ENCODE measurements at places on chromosomes 5 and 9.

GRCh38 chr5:122390154-122390553 is 78.1 kb downstream of the SNCAIP start:
- DNase-seq: no peak

GRCh38 chr9:137446851-137447471 is 5.8 kb upstream of the ENTPD8 start:
- DNase-seq: no peak

DNA sequence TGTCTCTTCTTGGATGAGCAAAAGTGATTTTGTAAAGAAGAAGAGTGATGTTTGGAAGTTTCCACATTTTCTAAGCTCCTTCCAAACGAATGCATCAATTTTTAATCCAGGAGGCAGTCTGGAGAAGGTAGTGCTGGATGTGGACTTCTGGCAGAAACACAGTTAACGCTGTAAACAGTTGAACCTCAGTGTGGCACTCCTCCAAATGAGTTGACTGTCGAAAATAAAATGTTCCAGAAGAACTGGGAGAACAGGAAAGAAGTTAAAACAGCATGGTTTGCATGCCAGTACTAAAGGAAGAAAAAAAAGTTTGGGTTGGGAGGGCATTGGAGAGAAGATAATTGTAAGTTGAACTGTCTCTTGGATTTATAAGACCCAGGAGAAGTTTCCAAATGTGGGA is 6.5 kb downstream of the ZNF462 start:
- no peak for DNase-seq

DNA sequence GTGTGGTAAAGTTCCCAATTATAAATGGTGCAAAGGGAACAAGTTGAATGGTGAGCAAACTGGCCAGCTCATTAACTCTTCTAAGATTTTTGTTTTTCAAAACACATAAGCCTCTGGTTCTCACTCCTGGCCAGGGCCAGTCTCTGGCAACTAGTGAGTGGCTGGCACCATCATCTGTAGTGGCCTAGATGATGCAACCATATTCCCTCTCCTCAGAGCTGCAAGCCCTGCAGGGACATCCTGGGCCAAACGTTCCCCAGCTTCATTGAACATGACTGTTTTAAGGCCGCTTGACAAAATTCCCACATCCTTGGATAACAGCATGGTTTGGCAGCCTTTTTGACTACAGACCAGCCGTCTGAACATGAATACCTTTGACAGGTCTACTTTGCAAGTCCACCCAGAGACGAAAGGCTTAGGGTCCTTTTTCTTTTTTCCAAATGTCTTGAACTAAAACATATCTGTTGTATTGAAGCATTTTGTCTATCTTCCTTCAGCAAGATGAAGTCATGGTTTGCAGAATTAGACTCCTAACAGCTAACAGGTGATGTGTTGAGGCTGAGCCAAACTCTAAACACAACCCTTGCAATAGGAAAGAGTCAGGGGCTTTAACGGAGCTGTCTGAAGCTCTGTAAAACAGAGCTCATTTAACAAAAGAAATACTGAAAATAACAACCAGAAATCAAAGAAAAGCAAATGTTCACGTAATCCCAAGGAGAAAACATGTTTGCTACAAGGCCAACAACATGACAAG is 23.8 kb downstream of the MACROH2A1 start:
- DNase-seq: no peak

GRCh38 chr5:92635001-92635461 is 946.0 kb downstream of the NR2F1-AS1 start:
- DNase-seq: no peak

DNA sequence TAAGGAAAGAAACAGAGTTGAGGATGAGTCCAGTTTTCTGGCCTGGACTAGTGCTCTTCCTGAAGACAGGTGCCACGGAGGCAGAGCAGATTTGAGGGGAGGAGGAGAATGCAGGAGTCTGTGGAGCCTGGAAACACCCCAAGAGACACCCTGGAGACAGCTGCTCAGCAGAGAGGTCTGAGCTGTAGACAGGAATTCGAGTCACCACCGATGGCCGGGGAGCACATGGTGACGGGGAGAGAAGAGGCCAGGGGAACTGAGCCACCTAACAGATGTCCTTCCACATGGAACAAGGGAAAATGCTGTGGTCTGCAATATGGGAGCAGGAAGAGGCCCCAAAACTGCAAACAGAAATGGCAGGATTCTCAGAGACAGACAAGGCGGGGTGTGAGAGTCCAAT is 22.9 kb downstream of the CPLX2 start:
- DNase-seq: no peak

GRCh38 chr5:32022638-32023037 is 151.5 kb downstream of the GOLPH3 start:
- DNase-seq: no peak

DNA sequence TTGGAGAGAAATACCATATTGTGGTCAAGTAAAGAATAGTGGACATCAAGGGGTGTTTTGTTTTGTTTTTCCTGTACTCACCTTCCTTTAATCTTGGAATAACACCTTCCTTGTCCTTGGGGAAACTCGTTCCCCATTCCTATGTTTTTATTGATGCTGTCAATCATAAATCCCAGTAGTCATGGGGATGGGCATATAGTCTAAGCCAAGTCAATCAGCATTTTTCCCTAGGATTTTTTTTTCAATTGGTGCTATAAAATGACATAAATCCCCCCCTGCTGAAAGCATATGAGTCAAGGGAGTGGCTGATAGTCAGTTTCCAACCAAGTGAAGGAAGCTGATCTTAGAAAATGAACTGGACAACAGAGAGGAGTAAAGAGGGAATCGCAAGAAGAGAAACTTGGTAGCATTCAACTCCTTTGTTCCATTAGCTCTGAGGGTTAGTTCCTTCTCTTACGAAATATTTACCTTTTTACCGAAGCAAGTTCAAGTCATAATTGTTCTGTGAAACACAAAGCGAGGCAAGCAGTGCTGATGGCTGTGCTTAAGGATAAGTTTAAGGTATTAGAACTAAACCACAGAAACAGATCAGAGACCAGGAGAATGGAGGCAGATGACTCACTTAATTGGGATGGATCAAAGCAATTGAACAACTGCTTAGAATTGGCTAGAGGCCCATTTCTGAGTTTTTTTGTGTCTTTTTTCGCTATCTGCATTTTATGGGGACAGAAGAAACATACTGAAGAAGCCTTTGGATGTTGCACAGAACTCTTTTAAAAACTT is 218.6 kb downstream of the SEMA6A start:
- no peak for DNase-seq

GRCh38 chr5:147439254-147439653 is 70.6 kb downstream of the DPYSL3 start:
- DNase-seq: no peak

- DNase-seq: no peak
Measured at GRCh38 chr9:33439731-33440130, 7.7 kb downstream of the AQP3 start.

GRCh38 chr9:88653406-88653805 is 118.4 kb downstream of the NXNL2 start:
- no peak for DNase-seq

All from left ventricle myocardium inferior (tissue), 1 donor.